ENCODE measurements at places on chromosomes 5 and 9. TPM values are rescaled to one million over a fixed set of nuclear protein-coding genes. Genes with fewer than 3 reads are reported as not detected.

The RLN2 gene
- not detected for total RNA-seq

The OTP gene
- not detected for total RNA-seq

The DOCK2 gene
- 179 TPM for total RNA-seq

The MLANA gene
- not detected for total RNA-seq

The MYMK gene
- total RNA-seq, result not detected

The C5orf47 gene
- total RNA-seq, result not detected

The CDO1 gene
- 5.4 TPM for total RNA-seq

The ABCA2 gene
- 65.9 TPM for total RNA-seq

The NTNG2 gene
- total RNA-seq, result 22.4 TPM

The CAMK4 gene
- 11.7 TPM for total RNA-seq

The NUTM2F gene
- total RNA-seq, result not detected

The TAF11L3 gene
- total RNA-seq, result not detected

DNA sequence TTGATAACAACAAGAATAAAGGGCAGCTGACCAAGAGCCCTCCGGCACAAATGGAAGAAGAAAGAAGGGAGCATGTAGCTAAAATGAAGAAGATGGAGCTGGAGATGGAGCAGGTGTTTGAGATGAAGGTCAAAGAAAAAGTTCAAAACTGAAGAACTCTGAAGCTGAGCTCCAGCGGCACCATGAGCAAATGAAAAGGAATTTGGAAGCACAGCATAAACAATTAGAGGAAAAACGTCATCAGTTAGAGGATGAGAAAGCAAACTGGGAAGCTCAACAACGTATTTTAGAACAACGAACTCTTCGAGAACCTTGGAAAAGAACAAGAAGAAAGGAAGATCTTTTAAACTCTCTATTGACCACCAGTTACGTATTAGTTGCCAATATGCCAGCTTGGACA, 100.9 kb downstream of the GABBR2 start:
- no peak for DNase-seq
- no peaks in the 10 kb centered on the region for H3K4me1 ChIP-seq
- no peak overlapping the region for H3K27ac ChIP-seq
- H3K4me3 ChIP-seq, result no peak overlapping the region
- no peaks in the 10 kb centered on the region for H3K36me3 ChIP-seq
- no peaks in the 10 kb centered on the region for H3K27me3 ChIP-seq

DNA sequence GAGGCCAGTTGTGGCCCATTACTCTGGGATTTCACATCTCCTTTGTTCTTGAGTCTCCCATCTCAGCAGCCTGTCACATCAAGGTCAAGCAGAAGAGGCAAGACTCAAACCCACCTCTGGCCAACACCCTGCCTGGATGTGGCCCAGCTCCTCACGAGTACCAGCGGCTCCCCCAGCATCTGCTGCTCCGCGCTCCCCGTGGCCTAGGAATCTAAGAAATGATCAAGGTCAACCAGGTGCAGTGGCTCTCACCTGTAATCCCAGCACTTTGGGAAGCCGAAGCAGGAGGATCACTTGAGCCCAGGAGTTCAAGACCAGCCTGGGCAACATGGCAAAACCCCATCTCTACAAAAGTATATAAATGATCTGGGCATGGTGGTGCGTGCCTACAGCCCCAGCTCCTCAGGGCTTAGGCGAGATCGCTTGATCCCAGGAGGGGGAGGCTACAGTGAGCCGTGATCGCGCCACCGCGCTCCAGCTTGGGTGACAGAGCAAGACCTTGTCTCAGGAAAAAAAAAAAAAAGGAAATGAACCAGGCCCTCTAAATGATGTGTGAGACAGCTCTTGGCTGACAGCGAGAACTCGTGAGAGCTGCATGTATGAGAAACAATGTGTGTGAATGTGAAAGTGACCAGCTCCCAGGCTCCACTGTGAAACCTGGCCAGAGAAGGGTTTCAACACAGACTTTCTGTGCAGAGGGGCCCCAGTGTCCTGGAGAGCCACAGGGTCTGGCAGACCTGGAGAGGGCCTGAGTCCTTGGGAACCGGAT, 61.6 kb upstream of the ANGPTL2 start:
- no peak overlapping the region for H3K4me3 ChIP-seq
- no peaks in the 10 kb centered on the region for H3K27me3 ChIP-seq
- H3K27ac ChIP-seq, result peak overlapping the region; percentile 69
- no peaks in the 10 kb centered on the region for H3K36me3 ChIP-seq
- peak; percentile 72 for DNase-seq
- H3K4me1 ChIP-seq, result peaks cover 41% of the 10 kb centered on the region

GRCh38 chr5:14739538-14739937, 75.0 kb downstream of the OTULIN start:
- DNase-seq, result no peak
- no peak overlapping the region for H3K4me3 ChIP-seq
- peaks cover 6% of the 10 kb centered on the region for H3K4me1 ChIP-seq
- no peaks in the 10 kb centered on the region for H3K27me3 ChIP-seq
- no peak overlapping the region for H3K27ac ChIP-seq
- H3K36me3 ChIP-seq, result peaks cover 9% of the 10 kb centered on the region

GRCh38 chr9:88991066-88992034, at the start of gene S1PR3:
Gene S1PR3, plus strand, starts transcription at chr9:88991468. Its CDS starts 9,733 bp downstream, at chr9:89001201.
- H3K36me3 ChIP-seq, result no peaks in the 10 kb centered on the region
- peak within 1 kb of the TSS; percentile 87 for H3K27ac ChIP-seq
- H3K4me1 ChIP-seq, result peaks cover 54% of the 10 kb centered on the region
- H3K4me3 ChIP-seq, result peak within 1 kb of the TSS; percentile 80

GRCh38 chr9:37324261-37324683, 98.2 kb upstream of the GRHPR start:
- no peaks in the 10 kb centered on the region for H3K27me3 ChIP-seq
- DNase-seq, result no peak
- H3K4me1 ChIP-seq, result peaks cover 59% of the 10 kb centered on the region
- peaks cover 7% of the 10 kb centered on the region for H3K36me3 ChIP-seq

DNA sequence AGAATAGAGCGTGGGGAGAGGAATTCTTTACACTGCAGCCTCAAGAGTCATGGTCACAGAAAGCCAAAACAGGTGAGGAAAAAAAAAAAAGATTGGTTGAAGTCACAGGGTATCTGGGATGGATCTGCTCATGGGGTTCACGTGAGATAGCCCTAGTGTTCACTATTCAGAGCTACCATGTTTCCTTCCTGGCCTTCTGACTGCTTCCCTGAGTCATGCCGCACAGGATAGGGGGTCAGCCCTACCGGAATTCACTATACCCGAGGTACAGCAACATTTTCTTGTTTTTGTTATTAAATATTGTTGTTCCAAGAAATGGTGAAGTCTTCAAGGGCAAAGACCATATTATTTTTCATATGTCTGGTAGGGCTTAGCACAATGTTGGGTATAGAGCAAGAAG, 21.5 kb upstream of the MAN2A1 start:
- H3K27ac ChIP-seq, result no peak overlapping the region
- H3K27me3 ChIP-seq, result no peaks in the 10 kb centered on the region
- no peak for DNase-seq
- no peaks in the 10 kb centered on the region for H3K36me3 ChIP-seq

GRCh38 chr5:76790632-76791290, 28.1 kb upstream of the F2RL1 start:
- no peak for DNase-seq
- no peaks in the 10 kb centered on the region for H3K27me3 ChIP-seq
- peaks cover 7% of the 10 kb centered on the region for H3K4me1 ChIP-seq
- H3K36me3 ChIP-seq, result no peaks in the 10 kb centered on the region
- H3K27ac ChIP-seq, result no peak overlapping the region

DNA sequence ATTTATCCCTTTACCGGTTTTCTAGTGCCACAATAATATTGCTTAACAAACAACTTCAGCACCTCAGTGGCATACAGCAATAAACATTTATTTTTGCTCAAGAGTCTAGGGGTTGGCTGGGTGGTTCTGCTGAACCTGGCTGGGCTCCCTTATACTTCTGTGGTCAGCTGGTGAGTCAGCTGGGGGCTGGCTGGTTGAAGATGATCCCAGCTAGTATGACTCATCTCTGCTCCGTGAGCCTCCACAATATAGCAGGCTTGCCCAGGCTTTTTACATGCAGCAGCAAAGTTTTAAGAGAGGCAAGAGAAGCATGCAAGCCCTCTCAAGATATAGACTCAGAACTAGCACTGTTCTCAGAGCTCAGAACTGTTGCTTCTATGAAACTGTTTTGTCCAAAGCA, 523.5 kb upstream of the CLINT1 start:
- H3K4me1 ChIP-seq, result no peaks in the 10 kb centered on the region
- no peak for DNase-seq
- no peak overlapping the region for H3K27ac ChIP-seq
- no peaks in the 10 kb centered on the region for H3K36me3 ChIP-seq
- no peak overlapping the region for H3K4me3 ChIP-seq

- no peak for DNase-seq
- no peaks in the 10 kb centered on the region for H3K36me3 ChIP-seq
- H3K4me3 ChIP-seq, result no peak overlapping the region
Observed at GRCh38 chr9:26504057-26504456, 388.5 kb downstream of the CAAP1 start.

- no peak for DNase-seq
- no peaks in the 10 kb centered on the region for H3K36me3 ChIP-seq
- H3K27ac ChIP-seq, result no peak overlapping the region
- H3K27me3 ChIP-seq, result no peaks in the 10 kb centered on the region
- no peak overlapping the region for H3K4me3 ChIP-seq
Observed at GRCh38 chr9:14119694-14120514, 194.0 kb downstream of the NFIB start.

GRCh38 chr5:45288746-45289145, 407.4 kb downstream of the HCN1 start:
- no peaks in the 10 kb centered on the region for H3K36me3 ChIP-seq
- no peak overlapping the region for H3K4me3 ChIP-seq
- no peaks in the 10 kb centered on the region for H3K27me3 ChIP-seq
- no peak for DNase-seq
- H3K4me1 ChIP-seq, result no peaks in the 10 kb centered on the region

DNA sequence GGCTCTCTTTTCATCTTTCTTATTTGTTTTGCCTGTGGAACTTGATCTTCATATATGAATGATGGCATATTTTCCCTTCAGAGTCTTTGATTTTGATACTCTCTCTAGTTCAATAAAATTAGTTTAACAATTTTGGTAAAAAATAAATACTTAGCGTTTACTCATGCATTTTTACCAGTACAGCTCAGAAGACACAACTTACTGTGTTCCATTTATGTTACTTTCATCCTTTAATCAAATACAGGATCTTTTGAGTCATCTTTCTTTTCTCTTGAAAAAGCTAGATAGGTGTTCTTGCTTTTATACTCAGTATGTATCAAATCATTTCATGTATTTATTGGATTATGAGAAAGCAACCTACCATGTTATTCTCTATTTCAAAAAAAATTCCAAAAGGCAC, 47.1 kb upstream of the RICTOR start:
- no peak for DNase-seq
- no peaks in the 10 kb centered on the region for H3K36me3 ChIP-seq
- H3K27ac ChIP-seq, result no peak overlapping the region
- H3K4me1 ChIP-seq, result no peaks in the 10 kb centered on the region
- H3K27me3 ChIP-seq, result no peaks in the 10 kb centered on the region

DNA sequence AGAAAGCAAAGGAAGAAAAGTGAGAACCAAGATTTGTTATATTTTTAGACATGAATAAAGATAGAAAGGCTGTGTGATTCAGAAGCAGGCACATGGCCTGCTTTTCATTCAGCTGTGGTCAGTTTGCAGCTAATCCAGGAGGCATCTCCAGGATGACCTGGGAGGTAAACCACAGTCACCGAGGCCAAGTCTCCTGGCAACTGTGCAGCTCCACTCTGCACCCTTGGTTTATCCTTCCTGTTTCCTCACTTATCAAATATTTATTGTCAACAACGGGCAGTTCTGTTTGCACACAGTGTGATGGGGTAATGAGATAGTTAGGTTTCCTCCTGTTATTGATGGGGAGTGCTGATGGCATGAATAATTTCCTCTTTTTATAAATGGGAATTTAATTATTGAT, 243.0 kb downstream of the PSAT1 start:
- H3K4me1 ChIP-seq, result no peaks in the 10 kb centered on the region
- no peaks in the 10 kb centered on the region for H3K36me3 ChIP-seq
- no peaks in the 10 kb centered on the region for H3K27me3 ChIP-seq
- H3K4me3 ChIP-seq, result no peak overlapping the region
- no peak for DNase-seq
- no peak overlapping the region for H3K27ac ChIP-seq

- H3K4me1 ChIP-seq, result no peaks in the 10 kb centered on the region
- no peak overlapping the region for H3K4me3 ChIP-seq
- H3K36me3 ChIP-seq, result no peaks in the 10 kb centered on the region
Observed at GRCh38 chr9:114263853-114264510, 58.9 kb upstream of the ORM1 start.

DNA sequence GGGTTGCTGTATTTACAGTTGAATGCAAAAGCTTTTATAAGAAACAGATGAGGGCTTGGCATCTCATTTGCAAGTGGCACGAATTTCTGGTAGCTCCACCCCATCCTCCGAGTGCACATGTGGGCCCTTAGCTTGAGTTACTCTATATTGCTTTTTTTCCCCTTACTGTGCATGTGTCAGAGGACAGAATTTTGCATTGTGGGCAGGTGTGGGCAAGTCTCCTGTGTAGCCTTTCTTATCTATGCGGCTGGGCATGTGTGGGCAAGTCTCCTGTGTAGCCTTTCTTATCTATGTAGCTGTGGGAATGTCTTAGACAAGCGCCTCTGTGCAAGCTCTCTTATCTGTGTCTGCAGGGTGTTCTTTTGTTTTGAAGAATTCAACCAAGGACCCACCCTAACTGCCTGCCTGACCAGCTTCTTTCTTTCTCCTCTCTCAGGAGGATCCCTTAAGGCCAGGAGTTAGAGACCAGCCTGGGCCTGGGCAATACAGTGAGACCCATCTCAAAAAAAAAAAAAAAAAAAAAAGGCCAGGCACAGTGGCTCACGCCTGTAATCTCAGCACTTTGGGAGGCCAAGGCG, 34.1 kb upstream of the SIL1 start:
- no peaks in the 10 kb centered on the region for H3K36me3 ChIP-seq
- no peaks in the 10 kb centered on the region for H3K4me1 ChIP-seq
- DNase-seq, result peak; percentile 6
- no peak overlapping the region for H3K4me3 ChIP-seq
- H3K27me3 ChIP-seq, result no peaks in the 10 kb centered on the region

- peaks cover 16% of the 10 kb centered on the region for H3K36me3 ChIP-seq
- H3K4me1 ChIP-seq, result peaks cover 100% of the 10 kb centered on the region
- no peak overlapping the region for H3K27ac ChIP-seq
- no peak overlapping the region for H3K4me3 ChIP-seq
Observed at GRCh38 chr9:117720555-117720954, 16.4 kb downstream of the TLR4 start.

DNA sequence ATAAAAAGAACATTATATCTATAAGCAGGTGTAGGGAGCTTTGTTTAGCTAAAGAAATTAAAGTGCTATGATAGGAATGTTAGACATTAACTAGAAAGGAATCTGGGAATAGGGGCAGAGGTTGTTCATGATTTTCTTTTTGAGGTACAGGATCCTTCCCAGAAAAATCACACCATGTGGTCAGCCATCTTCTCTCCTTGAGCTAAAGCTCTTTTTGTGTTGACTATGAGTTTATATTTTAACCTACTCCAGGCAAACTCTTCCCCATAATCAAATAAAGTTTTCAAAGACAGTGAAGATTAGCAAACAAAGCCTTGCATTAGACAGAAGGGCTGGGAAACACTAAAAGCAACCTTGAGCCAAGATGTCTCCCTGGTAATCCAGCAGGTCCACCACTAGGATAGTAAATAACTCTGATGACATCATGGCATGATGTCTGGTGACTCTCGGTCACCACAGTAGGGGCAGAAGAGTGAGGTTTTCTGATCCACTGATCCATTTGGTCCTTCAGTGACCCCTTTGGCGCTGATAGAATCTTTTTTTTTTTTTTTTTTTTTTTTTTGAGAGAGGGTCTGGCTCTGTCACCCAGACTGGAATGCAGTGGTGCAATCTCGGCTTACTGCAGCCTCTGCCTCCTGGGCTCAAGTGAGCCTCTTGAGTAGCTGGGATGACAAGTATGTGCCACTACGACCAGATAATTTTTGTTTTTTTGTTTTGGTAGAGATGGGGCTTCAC, 30.6 kb upstream of the IL6ST start:
- H3K27me3 ChIP-seq, result no peaks in the 10 kb centered on the region
- no peak overlapping the region for H3K4me3 ChIP-seq
- no peaks in the 10 kb centered on the region for H3K36me3 ChIP-seq
- no peak for DNase-seq
- H3K4me1 ChIP-seq, result peaks cover 13% of the 10 kb centered on the region

Measured in spleen (tissue), 13 donors.